Activated CD4-positive, alpha-beta T cell treated with anti-CD3 and anti-CD28 coated beads, Interleukin-2, amount 50 U/mL, for 24 hours (primary cell): ENCODE measurements at places on chromosomes 5 and 9.

DNA sequence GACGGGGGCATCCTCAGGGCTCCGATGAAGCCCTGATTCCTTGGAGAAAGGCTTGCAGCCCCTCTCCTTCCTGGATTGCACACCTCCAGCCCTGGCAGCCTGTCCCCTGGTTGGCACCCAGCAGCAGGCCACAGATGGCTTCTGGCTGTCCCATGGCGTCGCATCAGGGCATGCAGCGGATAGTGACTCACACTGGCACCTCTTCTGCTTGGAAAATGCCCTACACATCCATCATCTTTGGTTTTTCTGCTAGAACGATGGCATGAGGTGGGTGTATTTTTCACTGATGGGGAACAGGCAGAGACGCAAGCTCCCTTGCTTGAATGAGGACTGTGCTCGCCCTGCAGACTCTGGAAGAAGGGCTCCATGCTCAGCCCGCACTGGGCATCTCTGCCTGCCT lies 23.2 kb upstream of the IER5L start:
- no peak for DNase-seq

GRCh38 chr9:38626006-38626405 lies 5.6 kb upstream of the ANKRD18A start:
- no peak for DNase-seq

DNA sequence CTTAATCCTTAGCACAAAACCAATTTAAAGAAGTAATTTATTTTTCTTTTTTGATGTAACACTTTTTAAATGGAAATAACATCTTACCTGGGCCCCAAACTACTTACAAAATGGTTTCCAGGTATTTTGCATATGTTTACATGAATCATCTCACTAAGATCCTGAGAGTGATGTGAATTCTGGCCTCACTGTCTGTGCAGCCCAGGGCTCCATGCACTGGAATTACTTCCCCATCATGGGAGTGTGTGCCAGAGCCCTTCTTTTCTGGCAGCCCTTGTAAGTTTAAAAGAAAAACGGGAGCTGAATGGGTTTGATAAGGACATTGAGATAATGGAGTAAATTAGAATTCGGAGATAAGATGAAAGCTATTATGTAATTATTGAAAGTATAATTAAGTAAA lies 12.2 kb upstream of the F2R start:
- DNase-seq: no peak

DNA sequence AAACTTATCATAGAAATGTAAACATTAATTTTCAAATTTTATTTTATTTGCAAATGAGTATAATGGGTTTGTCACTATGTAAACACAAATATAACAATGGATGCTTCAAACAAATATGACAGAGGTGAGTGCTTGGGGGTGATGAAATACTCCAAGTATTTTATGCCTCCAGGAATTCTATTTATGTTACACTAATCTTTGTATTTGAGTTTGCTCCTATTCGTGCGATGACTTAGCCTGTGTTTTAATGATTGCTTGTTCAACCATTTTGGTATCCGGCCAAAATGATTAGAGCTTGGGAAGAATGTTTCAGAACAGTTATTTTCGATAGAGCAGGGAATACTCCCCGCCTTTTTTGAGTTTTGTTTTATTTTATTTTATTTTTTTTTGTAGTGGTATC lies 5.0 kb downstream of the DMRT2 start:
- DNase-seq: no peak

DNA sequence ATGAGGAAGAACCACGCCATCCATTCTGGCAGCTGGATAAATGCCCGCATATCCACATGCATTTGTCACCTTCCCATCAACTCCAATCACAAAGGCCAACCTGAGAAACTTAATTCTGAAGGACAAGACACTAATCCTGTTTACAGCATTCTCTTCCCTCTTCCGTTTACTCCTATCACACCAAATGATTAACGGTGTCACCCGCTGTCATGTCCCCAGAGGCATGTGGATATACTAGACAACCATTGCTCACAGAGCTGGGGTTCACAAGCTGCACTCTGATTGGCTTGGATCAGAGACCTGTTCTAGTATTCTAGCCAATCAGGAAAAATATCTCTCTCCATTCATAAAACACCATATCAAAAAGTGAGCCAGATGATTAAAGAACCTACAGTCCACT lies 3.6 kb downstream of the MACROH2A1 start:
- no peak for DNase-seq

DNA sequence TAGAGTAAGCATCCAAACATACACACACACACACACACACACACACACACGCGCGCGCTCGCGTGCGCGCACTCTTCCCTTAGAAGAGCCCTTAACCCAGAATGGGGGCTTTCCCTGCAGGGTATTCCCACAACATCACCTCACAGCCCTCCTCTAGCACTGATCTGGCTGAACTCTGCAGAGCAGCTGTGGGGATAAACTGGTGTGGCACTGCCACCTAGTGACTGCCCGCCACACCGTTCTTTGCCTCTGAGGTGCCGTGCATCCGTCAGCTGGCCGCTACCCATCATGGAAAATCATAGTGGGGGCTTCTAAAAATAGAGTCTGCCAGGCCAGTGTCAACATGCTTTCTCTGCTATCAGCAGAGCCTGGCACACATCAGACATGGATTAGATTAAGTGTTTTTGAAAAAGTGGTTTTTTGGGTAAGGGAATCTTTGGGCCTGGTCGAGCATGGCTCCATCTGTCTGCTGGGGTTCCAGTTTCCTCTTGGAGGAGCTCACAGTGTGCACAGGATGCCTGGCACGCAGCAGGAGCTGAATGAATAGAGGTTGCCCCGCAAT lies 88.1 kb downstream of the KCNN2 start:
- DNase-seq: peak; percentile 2

DNA sequence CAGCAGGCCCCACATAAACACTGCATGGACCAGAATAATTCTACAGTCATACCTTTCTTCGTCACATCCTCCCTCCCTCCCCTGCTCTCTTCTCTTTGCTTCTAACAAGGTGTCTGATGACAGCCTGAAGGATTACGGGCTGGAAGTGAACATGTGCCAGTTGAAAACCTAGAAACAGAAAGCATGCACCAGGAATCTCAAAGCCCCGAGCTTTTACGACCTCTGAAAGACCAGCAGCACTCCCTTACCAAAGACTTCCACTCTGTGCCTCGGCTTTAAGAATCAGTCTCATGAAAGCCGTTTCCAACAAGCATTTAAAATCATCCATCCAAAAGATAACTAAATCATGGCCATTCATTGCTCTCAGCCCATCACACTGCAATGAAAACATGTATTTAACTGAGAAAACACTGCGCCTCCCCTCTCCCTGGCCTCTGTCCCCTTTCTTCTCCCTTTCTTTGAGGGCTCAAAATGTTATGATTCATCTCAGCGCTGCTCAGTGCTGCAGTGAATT lies 21.3 kb downstream of the MSX2 start:
- DNase-seq: no peak

DNA sequence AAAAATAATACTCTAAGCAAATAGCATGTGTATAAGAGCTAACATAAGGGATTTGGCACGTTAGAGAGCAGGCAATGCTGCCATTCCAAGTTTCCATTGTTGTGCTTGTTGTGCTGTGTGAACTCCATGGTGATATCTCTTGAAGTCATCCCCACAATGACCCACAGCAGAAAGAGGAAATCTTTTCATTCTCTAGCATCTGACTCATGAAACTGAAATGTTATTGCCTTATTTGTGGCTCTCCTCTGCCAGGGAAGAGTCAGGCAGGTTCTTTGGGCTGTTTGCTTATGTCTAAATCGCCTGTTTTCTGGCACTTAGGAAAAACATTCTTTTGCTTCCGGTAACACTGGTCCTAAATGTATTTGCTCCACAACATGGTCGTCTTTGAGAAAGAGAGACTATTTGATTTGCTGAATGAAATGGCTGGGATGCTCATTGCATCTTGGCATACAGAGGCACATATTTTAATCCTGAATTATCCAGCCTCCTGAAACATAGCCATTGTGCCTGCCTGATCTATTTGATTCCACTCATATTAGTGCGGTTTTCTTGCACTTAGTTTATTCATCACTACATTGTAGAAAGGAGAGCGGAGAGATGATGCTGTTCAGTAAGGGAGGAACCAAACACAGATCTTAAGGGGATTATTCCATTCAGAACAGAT lies 188.8 kb downstream of the CSNK1G3 start:
- DNase-seq: no peak

GRCh38 chr5:54361691-54362411 lies 51.5 kb upstream of the ARL15 start:
- no peak for DNase-seq

GRCh38 chr5:108061941-108062340 lies 320.0 kb downstream of the FBXL17 start:
- no peak for DNase-seq

DNA sequence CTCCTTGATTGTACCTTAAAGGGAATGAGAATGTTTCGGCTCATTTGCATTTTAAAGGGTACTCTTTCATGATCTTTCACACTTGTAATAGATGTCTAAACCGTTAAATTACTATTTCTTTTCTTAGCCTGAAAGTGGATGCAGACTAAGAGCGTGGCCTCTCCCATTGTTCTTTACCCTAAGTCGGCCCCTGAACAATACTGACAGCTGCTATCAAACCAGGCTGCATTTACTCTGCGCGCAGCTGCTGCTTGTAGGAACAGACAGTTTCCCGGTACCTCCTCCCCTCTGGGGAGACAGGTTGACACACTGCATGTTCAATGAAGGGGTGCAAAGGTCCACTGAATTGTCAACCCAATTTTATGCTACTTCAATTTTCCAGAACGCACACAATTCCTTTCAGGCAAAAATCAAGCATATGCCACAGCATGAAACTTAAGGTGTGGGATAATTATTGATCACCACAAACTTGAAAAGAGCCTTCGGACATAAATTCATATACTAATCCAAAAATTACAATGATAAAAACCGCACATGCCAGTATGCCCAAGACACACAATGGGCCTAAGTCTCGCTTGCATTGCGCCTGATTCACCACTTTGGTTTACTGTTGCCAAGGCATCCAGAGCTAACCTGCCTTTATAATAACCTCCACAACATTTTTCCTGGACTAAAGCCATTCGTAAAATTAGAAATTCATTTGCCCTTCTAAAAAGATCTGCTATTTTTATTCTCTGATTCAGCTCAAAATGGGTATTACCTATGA lies 39.7 kb downstream of the TLE1 start:
- DNase-seq: no peak

GRCh38 chr5:128109138-128109537 lies 25.6 kb downstream of the SLC12A2 start:
- no peak for DNase-seq

GRCh38 chr5:175746851-175747250 lies 89.0 kb downstream of the HRH2 start:
- DNase-seq: no peak

- DNase-seq: no peak
Measured at GRCh38 chr9:134796882-134797281, 83.7 kb upstream of the FCN2 start.

DNA sequence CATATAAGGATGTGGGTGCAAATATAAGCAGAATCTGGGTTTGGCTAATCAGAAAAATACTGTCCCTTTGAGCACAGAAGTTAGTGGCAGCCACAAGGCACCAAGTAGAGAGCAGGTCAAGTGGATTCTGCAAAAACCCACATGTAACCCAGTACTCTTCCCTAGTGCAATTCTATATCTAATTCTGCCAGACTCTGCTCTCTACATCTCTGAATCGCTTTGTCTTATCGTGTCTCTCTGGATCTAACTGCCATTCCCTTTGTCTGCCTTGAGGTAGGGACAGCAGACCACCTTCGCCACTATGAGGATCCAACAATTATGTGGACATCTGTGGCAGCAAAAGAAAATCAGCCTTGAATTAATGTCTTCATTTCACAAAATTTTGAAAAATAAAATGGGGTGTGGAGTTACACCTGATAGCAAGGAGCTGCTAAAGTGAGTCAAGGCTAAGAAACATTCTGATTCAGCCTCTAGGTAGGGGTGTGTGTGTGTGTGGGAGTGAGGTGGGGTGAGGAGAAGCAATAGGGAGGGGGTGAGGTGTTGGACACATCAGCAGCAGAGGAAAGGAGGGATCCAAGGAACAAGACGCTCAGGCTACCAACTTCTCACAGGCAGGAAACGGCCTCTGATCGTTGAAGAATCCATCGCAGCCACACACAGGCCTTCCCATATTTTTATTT lies 33.7 kb upstream of the ZNF366 start:
- DNase-seq: no peak

GRCh38 chr9:133994353-133995011 lies 2.4 kb upstream of the VAV2 start:
- peak; percentile 63 for DNase-seq

DNA sequence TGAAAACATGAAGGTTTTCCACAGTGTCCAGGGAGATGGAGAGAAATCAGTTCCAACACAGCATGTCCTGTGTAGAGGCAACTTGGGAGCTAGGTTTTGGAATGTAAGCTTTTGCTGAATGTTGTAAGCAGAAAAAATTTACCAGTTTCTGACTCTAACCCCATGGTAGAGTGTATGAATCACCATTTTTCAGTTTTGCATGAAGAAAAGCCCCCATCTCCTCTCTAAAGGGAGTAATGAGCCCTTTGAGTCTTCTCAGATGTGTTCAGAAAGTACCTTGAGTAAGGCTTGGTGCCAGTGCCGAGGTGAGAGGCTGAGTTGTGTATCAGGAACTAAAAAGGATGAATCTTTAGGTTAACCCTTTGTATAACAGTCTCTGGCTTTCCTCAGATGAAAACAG lies 96.2 kb downstream of the ADRB2 start:
- no peak for DNase-seq

DNA sequence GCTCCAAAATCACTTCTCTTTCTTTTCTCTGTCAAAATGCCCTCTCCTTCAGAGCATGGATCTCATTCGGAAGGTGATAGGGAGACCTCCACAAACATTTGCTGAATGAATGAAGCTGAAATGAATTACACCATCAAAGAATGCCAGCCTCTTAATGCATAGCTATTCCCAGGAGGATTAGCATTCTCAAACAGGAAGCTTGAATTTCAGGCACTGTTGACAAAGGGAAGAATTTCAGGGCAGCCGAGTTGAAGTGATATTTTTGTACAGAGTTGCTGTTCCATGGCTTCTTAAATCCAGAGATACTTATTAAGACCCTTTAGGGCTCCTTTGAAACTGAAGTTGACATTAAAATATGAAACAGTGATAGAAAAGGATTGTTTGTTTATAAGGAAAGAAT lies 18.8 kb downstream of the HBEGF start:
- no peak for DNase-seq

GRCh38 chr9:137878146-137878941 lies 762 bp downstream of the CACNA1B start:
- DNase-seq: no peak

GRCh38 chr5:66818935-66819328 lies 222.7 kb downstream of the MAST4 start:
- DNase-seq: no peak

GRCh38 chr9:14661421-14662059 lies 31.7 kb downstream of the ZDHHC21 start:
- no peak for DNase-seq
